ENCODE measurements at places on chromosomes 7 and 10.

DNA sequence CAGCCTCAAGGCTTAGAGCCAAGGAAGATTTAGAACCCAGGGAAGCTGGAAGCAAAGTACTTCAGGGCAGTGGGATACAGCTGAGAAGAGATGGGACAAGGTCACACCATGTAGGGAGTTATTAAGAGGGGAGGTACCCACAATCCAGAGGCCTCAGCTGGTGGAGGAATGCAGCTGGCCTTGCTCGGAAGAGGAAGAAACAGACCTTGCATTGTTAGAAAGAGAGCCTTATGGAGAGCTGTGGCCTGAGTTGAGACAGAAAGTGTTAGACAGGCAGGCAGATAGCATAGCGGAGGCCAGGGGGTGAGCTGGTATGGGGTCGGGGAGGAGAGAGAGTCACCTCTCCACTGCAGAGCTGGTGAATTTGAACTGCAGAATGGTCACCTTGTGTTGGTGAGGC is 173.1 kb downstream of the JCAD start:
- no peak for DNase-seq

DNA sequence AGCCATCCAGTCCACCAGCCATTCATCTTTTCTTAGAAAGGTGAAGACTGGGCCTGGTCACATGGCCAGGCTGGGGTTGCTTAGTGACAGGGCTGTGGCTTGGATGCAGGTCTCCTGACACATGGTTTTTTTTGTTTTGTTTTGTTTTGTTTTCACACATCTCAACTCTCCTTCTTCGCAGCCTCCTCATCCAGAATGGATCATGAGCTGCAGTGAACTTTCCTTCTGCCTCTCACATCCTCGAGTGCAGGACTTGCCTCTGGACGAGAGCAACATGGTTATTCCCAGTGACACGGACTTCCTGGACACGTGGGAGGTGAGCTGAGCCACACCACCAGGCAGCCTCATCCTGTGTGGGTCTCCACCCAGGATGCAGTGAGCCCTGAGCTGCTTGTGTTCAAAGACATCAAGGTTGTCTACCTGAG is 9.5 kb downstream of the AKR1E2 start:
- no peak for DNase-seq

GRCh38 chr10:121845044-121845784 is 82.6 kb downstream of the ATE1 start:
- no peak for DNase-seq

DNA sequence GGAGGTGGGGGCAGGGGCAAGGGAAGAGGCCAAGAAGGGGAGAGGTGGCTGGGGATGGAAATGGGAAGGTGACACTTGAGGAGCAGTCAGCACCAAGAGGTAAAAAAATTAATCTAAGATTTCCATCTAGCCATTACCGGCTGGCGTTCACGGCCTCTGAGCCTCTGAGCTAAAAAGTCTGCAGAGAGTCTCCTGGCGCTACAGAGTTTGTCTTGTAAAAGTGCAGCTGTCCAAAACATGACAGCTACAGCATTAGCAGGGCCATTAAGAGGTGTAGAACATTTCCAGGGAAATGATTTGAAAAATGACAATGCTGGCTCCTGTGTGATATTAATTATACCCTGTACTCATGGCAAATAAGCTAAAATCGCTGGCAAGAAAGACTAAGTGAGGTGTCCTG is 167.6 kb downstream of the LRMDA start:
- no peak for DNase-seq

- no peak for DNase-seq
Observed at GRCh38 chr7:147053746-147054145, 937.1 kb downstream of the CNTNAP2 start.

- no peak for DNase-seq
Observed at GRCh38 chr10:44233561-44234482, 151.1 kb downstream of the CXCL12 start.

GRCh38 chr7:151256410-151257045 is 8.0 kb upstream of the SMARCD3 start:
- DNase-seq, result no peak

- no peak for DNase-seq
Observed at GRCh38 chr7:50213622-50214017, 90.9 kb upstream of the IKZF1 start.

- no peak for DNase-seq
Observed at GRCh38 chr10:112583236-112583939, 136.4 kb downstream of the VTI1A start.

GRCh38 chr7:157058701-157059100 is 48.2 kb upstream of the MNX1 start:
- no peak for DNase-seq

GRCh38 chr10:110600487-110601101 is 33.1 kb downstream of the SMC3 start:
- peak; percentile 47 for DNase-seq

GRCh38 chr10:98848361-98848760 is 387.3 kb downstream of the HPSE2 start:
- peak; percentile 0 for DNase-seq

DNA sequence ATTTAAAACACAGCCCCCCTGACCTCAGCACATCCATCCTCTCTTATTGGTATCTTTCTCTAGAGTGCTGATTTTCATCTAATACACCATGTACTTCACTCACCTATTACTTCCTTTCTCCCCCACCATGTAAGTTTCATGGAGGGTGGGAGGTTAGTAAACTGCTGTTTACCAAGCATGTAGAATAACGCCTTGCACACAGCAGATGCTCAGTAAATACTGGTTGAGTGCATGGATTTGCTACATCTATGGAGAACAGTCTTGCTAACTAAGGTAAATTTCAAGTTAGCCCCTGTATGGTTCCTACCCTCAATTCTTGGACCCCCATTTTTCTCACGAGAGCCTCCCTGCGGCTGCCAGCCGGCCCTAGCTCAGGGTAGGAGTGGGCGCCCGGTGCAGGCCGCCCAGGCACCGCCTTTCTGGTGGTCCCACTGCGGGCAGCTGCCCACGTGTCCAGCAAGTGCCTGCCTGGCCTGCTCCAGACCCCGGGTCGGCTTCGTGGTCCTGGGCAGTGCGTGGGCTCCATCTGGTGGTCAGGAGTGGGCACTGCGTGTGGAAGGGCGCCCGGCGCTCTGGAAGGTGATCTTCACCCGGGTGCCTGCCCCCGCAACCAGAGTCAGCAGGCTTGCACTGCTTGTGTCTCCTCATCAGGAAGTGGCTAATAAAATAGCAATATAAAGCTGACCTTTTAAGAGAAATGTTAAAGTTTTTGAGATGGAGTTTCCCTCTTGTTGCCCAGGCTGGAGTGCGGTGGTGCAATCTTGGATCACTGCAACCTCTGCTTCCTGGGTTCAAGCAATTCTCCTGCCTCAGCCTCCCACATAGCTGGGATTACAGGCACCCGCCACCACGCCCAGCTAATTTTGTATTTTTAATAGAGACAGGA is 63.4 kb upstream of the DNAJB6 start:
- DNase-seq, result no peak

GRCh38 chr7:71325151-71325550 is 193.2 kb downstream of the GALNT17 start:
- DNase-seq, result no peak

- no peak for DNase-seq
Observed at GRCh38 chr7:114857605-114858004, 64.3 kb upstream of the MDFIC start.

DNA sequence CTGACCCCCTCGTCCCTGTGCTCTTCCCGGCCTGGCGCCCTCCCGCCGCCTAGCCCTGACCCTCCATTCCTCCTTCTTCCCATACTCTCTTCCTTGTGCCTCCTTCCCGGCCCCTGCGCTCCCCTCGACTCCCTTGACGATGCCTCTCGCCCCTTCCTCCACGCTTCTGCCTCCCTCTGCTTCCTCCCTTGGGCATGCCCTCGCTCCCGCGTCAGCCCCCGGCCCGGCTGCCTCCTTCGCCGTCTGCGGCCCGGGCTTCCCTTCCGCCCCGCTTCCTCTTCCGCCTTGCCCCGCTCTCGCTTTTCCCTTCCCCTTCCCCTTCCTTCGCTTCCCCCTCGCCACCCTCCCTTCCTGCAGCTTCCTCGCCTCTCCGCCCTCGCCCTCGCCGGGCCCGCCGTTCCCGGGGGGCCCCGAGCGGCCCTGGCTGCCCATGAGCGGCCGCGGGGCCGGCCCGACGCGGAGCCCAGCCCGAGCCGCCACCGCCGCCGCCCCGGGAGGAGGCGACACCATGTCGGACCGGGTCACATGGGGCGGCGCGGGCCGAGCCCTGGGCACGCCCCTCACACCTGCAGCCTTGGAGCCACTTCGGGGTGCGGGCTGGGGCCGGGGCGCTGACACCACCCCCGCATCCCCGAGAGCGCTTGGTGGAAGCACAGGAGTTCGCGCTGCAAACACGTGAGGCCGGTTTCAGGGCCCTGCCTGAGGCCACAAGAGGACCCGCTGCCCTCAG is at the start of gene FBXW4:
FBXW4 (minus strand) TSS at position 497 of the 730 bp plus-strand sequence; CDS start at position 432, 65 bp downstream.
- DNase-seq, result no peak

DNA sequence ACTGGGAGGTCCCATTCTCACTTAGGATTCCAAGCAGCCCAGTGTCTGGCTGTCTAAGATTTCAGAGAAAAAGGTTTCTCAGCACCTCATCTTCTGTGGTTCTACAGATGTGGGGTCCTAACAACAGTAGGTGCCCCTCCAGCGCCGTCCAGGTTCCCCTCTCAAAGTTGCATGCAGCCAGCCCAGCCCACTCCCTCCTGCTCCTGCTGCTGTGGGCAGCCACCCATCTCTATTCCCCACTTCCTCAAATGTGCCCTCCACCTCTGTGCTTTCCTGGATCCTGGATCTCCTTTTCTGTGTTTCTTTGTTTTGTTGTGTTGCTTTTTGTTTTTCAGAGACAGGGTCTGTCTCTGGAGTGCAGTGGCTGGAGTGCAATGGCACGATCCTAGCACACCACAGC is 13.3 kb upstream of the SLC18A3 start:
- DNase-seq, result no peak

All from HFFc6 (cell line).